ENCODE measurements at places on chromosomes 7 and 10. TPM values are rescaled to one million over a fixed set of nuclear protein-coding genes. Genes with fewer than 3 reads are reported as not detected.

GRCh38 chr10:73991884-73992245 lies 6.1 kb upstream of the VCL start:
- no peaks in the 10 kb centered on the region for H3K27me3 ChIP-seq
- peaks cover 26% of the 10 kb centered on the region for H3K4me1 ChIP-seq
- peak overlapping the region; percentile 0 for H3K27ac ChIP-seq

VSTM4 gene
- total RNA-seq, result 0.25 TPM

- DNase-seq, result no peak
- peaks cover 17% of the 10 kb centered on the region for H3K27me3 ChIP-seq
- peaks cover 5% of the 10 kb centered on the region for H3K36me3 ChIP-seq
- H3K4me1 ChIP-seq, result no peaks in the 10 kb centered on the region
Observed at GRCh38 chr10:104574838-104575237, 66.3 kb upstream of the SORCS3 start.

DNA sequence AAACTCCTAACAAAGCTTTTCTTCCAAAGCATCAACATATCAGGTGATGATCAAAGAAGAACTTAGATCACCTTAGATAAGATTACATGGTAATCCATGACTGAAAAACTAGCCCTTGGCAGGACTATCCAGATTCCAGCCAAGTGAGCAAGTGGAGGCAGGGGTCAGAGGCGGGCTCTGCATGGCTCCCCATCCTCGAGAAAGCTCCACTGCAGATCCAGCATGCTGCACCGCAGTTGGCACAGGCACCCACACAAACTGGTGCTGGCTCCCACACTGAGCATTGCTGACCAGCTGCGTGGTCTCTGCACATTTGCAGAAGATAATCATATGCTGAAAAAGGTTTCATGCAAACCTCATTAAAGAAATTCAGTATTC lies 10.1 kb downstream of the PSAP start:
- peaks cover 76% of the 10 kb centered on the region for H3K4me1 ChIP-seq
- no peaks in the 10 kb centered on the region for H3K27me3 ChIP-seq
- H3K27ac ChIP-seq, result no peak overlapping the region
- no peaks in the 10 kb centered on the region for H3K36me3 ChIP-seq
- H3K4me3 ChIP-seq, result no peak overlapping the region

GRCh38 chr10:22501413-22501812 lies 156.1 kb downstream of the SPAG6 start:
- no peak overlapping the region for H3K4me3 ChIP-seq
- no peak for DNase-seq
- H3K27ac ChIP-seq, result no peak overlapping the region
- peaks cover 6% of the 10 kb centered on the region for H3K4me1 ChIP-seq
- peaks cover 34% of the 10 kb centered on the region for H3K27me3 ChIP-seq

DNA sequence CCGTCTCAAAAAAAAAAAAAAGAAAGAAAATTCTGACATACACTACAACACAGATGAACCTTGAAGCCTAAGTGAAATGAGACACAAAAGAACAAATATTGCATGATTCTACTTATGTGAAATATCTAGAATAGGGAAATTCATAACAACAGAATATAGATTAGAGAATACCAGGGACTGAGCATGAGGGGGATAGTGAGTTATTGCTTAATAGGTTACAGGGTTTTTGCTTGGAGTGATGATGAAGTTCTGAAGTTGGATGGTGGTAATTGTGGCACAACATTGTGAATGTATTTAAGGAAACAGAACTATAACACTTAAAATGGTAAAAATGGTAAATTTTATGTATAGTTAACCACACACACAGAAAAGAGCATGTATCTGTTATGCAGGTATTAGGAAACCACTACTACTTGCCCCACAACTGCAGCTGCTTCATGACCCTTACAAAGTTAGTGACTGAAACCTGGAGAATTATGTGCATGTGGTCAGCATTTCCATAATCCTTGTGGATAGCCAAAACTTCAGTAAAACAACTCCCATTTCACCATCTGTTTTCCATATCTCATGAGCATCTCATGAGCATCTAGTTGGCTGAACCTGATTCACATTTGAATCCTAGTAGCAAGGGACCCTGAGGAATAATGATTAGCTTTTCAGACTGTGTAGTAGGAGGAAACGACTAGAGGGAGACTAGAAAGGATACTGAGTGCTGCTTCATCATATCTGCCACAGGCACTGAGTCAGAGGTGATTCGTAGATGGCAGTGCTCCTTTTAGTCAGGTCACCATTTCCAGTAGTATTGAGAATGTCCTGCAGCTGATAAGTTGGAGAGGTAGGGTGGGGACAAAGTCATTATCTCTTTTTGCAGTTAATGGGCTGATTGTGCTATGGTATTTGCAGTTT lies 26.3 kb downstream of the SAMD8 start:
- peak overlapping the region; percentile 70 for H3K27ac ChIP-seq
- DNase-seq, result peak; percentile 32
- peak overlapping the region; percentile 2 for H3K4me3 ChIP-seq
- H3K36me3 ChIP-seq, result peaks cover 4% of the 10 kb centered on the region

DNA sequence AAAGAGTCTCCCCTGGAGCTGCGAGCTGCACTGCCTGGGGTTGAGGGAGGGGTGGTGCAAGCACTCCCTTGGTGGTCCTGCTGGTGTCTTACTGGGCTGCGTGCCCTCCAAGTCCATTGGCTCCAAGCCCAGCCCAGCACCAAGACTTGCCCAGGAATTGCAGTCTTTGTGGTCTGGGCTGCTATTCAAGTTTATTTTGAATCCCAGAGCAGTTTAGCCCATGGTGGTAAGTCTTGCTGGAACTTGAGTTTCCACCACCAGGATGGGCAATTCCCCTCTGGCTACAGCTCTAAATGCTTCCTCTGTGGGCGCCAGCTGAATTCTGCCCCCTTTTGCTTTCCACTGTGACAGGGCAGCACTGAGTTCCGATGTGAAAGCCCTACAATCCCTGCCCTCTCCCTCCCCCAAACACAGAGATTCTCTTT lies 25.1 kb downstream of the GALNT11 start:
- no peak for DNase-seq
- peaks cover 8% of the 10 kb centered on the region for H3K36me3 ChIP-seq
- H3K27me3 ChIP-seq, result no peaks in the 10 kb centered on the region
- no peak overlapping the region for H3K4me3 ChIP-seq

GRCh38 chr7:111043561-111043960 lies 47.4 kb upstream of the LRRN3 start:
- DNase-seq, result no peak
- no peak overlapping the region for H3K27ac ChIP-seq
- no peak overlapping the region for H3K4me3 ChIP-seq
- no peaks in the 10 kb centered on the region for H3K27me3 ChIP-seq

DNA sequence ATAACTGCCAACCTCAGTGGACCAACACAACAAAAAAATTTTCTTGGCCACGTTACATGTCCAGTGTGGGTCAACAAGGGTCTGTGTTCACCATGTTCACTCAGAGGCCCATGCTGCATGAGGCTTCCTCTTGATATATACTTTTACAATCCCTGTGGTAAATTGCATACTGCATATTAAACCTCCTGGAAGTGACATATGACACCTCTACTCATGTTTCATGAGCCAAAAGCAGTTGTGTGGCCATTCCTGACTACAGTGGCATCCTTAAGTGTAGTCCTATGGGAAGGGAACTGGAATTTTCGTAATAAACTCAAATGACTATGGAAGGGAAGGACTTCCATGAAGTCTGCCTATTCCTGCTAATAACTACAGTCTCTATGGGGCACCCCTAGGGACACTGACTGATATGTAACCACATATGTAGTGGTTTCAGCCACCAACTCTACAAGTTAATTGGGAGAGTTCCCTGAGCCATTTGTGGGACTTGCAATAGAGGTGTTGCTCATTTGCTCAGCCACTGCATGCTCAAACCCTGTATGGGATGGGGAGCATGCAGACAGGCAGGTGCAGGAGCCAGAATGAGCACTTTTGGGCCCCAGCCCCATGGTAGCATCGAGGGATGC lies 9.7 kb downstream of the DYNC1I1 start:
- no peak overlapping the region for H3K27ac ChIP-seq
- H3K4me1 ChIP-seq, result no peaks in the 10 kb centered on the region
- DNase-seq, result no peak

DNA sequence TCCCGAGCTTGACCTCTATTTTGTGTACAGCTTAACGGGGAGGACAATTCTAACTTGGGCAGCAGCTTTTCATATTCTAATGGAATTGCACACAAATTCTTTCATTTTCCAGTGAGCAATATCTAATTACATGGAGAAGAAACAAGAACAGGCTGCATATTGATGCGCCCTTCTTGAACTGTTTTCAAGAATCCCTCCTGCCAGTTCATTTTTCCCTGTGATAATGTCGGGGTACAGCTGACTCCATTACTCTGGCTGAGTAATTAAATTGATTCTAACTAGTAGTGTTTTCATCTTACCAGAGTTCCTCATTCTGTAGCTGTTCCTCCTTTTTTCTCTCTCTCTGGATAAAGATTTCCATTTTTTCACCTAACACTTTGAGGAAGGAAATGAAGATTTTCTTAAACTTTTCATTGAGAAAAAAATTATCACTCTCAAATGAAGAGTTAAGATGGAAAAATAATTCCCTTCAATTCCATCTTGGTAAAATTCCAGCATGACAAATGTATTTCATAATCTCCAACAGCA lies 190.9 kb downstream of the FANK1 start:
- H3K27ac ChIP-seq, result no peak overlapping the region
- H3K36me3 ChIP-seq, result no peaks in the 10 kb centered on the region
- no peak for DNase-seq
- no peaks in the 10 kb centered on the region for H3K27me3 ChIP-seq

- H3K36me3 ChIP-seq, result peaks cover 8% of the 10 kb centered on the region
- peak; percentile 9 for DNase-seq
- H3K4me3 ChIP-seq, result peak overlapping the region; percentile 44
- peak overlapping the region; percentile 66 for H3K27ac ChIP-seq
Observed at GRCh38 chr7:1986366-1987083, 246.2 kb downstream of the MAD1L1 start.

PDE6C gene
- not detected for total RNA-seq

- peaks cover 75% of the 10 kb centered on the region for H3K4me1 ChIP-seq
- no peak for DNase-seq
- H3K36me3 ChIP-seq, result peaks cover 5% of the 10 kb centered on the region
- H3K27ac ChIP-seq, result peak overlapping the region; percentile 3
- no peak overlapping the region for H3K4me3 ChIP-seq
Observed at GRCh38 chr7:143256325-143256724, 6.9 kb upstream of the GSTK1 start.

RPEL1 gene
- total RNA-seq, result 0.12 TPM

DNA sequence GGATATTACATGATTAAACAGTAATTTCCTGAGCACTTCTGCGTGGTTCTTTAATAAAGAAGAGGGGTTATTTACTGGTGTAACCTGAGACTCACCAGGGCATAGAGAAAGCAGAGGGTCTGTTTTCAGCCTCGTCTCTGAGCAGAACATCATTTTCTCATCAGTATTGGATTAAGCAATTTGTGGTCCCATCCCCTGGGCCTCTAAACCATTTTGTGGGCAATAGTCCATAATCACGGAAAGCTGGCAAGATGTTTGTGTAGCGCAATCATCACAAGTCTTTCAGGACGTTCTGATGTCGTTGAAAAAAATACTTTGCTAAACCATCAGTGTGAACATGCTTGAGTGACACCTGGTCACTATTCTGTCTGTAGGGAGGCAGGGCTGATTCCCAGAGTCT lies 37.1 kb upstream of the SEC61G start:
- no peak for DNase-seq
- no peak overlapping the region for H3K27ac ChIP-seq
- H3K27me3 ChIP-seq, result peaks cover 7% of the 10 kb centered on the region
- H3K36me3 ChIP-seq, result no peaks in the 10 kb centered on the region
- no peaks in the 10 kb centered on the region for H3K4me1 ChIP-seq
- no peak overlapping the region for H3K4me3 ChIP-seq

- no peak overlapping the region for H3K27ac ChIP-seq
- no peaks in the 10 kb centered on the region for H3K36me3 ChIP-seq
- DNase-seq, result no peak
- no peaks in the 10 kb centered on the region for H3K4me1 ChIP-seq
- H3K27me3 ChIP-seq, result no peaks in the 10 kb centered on the region
- no peak overlapping the region for H3K4me3 ChIP-seq
Observed at GRCh38 chr7:46363688-46364087, 442.6 kb upstream of the IGFBP3 start.

DNA sequence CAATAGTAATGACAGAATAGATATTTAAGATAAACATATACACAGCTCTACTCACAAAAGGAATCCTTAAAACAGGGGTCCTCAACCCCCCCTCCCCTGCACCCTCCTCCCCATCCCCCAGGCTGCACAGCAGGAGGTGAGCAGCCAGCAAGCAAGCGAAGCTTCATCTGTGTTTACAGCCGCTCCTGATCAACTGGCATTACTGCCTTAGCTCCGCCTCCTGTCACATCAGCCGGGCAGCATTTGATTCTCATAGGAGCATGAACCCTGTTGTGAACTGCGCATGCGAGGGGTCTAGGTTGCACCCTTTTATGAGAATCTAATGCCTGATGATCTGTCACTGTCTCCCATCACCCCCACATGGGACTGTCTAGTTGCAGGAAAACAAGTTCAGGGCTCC lies 65.5 kb downstream of the SMURF1 start:
- H3K4me3 ChIP-seq, result no peak overlapping the region
- peaks cover 22% of the 10 kb centered on the region for H3K4me1 ChIP-seq
- H3K27me3 ChIP-seq, result no peaks in the 10 kb centered on the region
- H3K27ac ChIP-seq, result no peak overlapping the region
- no peak for DNase-seq
- H3K36me3 ChIP-seq, result no peaks in the 10 kb centered on the region

DNA sequence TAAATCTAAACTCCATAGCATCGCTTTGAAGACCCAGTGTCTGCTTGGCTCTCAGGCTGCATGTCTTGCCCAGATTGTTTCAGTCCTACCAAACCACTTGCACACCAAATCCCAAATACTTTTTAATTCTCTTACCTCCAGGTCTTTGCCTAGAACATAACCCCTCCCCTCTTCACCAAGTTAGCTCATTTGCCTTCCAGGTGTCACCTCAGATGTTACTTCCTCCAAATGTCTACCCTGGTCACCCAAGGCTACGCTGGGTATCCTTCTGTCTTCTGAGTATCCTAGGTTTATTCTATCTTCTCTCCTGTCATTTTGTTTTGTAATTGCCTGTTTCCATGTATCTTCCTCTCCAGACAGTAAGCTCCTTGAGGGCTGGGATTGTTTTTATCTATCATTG lies 11.1 kb downstream of the SLC25A28 start:
- no peaks in the 10 kb centered on the region for H3K27me3 ChIP-seq
- no peak for DNase-seq
- peaks cover 8% of the 10 kb centered on the region for H3K36me3 ChIP-seq
- no peak overlapping the region for H3K4me3 ChIP-seq

DNA sequence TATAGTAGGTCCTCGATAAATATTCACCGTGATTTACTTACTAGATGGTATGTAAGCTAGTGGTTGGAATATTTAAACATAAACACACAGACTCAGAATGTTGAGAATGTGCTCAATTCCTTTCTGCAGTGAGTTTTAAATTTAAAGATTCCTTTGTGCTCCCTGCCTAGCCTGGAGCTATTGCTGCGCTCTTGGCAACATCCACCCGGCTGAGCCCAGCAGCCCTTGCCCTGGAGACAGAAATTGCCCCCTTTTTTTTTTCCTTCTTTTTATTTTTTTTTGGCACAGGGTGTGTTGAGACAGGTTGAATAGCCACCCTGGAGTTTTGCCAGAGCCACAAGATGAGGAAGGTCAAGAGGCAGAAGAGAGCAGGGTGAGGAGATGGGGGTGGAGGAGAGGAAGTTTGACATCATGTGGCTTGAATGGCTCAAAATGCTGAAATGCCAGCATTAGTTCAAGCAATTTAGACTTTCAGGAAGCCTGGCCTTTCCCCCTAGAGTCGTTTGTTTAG lies 180.8 kb downstream of the PRKCQ start:
- no peaks in the 10 kb centered on the region for H3K36me3 ChIP-seq
- DNase-seq, result no peak
- H3K27me3 ChIP-seq, result peaks cover 25% of the 10 kb centered on the region
- no peak overlapping the region for H3K27ac ChIP-seq
- no peak overlapping the region for H3K4me3 ChIP-seq
- peaks cover 50% of the 10 kb centered on the region for H3K4me1 ChIP-seq
